ENCODE measurements at places on chromosomes 16 and 17.

- no peak for DNase-seq
These were observed 17.6 kb downstream of the CD300A start for GRCh38 chr17:74484066-74484465.

DNA sequence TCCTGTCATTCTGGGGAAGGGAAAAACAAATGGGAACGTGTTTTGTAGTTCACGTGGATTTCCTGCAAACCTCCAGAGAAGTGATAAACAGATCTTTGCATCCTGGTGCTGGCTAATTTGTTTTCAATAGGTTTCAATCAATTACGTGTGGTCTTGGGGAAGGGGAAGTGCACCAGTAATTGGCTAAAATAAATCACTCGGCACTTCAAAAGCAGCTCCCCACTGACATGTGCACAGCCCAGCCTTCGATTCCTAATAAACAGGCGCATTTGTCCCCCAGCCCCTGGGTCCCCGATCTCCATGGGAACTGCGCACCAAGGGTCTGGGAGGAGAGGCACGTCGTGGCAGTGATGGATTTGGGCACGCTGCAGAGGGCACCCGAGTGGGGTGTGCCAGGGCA is 112.9 kb upstream of the GSE1 start:
- DNase-seq: no peak

- DNase-seq: no peak
These were observed 9.6 kb downstream of the AFMID start for GRCh38 chr17:78196716-78197115.

DNA sequence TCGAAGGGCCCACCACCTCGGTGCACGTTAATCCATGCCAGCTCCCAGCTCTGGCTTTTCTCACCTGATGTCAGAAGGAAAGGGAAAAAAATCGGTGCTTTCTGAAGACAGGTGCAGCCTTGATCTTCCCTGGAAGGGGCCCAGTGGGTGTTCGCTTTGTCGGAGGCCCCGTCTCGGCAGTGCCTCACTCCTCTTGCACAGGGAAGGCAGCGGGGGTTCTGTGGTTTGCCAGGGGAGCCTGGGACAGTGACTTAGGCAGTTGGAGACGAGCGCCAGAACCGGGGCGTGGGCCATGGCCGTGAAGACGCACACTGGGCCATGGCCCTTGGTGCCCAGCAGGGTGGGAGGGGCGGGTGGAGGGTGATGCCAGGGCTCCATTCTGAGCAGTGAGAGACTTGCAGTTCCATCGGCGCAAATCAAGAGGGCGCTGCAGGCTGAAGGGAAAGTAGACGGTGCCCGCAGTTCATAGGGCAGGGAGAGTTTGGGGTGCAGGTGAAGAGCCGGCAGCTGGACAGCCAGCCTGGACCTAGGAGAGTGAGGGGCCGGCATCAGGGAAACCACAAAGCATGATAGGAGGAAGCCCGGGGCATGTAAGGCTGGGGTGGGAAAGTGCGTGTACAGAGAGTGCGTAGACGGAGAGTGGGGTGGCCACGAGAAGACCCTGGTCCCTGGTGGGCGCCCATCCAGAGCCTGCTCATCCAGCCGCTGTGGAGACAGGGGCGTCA is 101.3 kb upstream of the CHMP6 start:
- DNase-seq: no peak

GRCh38 chr16:88681709-88682451 is 4.4 kb downstream of the SNAI3 start:
- DNase-seq: no peak

Measured in DMS 273 treated with DMSO at 0.1 percent for 48 hours (cell line).